Activated CD8-positive, alpha-beta memory T cell treated with anti-CD3 and anti-CD28 coated beads for 1 hour (primary cell): ENCODE measurements at places on chromosomes 5 and 9.

DNA sequence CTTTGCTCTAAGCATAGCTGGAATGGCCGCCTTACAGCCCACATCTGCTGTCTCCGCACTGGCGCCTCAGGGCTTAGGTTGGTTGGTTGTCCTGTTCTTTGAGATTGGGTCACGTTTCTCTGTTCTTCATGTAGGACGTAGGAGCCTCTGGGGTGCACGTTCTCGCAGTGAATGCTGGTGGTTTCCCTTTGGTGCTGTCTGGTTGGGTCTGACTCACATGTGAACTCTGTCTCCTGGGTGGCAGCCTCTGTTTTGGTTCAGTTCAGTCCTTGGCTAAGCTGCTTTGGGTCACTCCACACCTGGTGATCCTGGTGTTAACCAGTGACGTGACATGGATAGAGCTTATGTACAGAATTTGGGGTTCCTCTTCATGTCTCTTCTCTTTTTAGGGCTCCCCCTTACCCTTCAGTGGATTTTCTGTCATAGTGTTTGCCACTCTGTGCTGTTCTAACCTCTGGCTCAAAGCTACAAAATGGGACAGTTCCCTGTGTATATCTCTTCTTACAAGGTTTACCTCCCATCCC is 12.6 kb upstream of the LPCAT1 start:
- peak; percentile 35 for DNase-seq

- DNase-seq: no peak
Measured at GRCh38 chr9:125820100-125820804, 73.1 kb downstream of the PBX3 start.

- DNase-seq: no peak
Measured at GRCh38 chr9:79952401-79952800, 380.6 kb downstream of the TLE4 start.

DNA sequence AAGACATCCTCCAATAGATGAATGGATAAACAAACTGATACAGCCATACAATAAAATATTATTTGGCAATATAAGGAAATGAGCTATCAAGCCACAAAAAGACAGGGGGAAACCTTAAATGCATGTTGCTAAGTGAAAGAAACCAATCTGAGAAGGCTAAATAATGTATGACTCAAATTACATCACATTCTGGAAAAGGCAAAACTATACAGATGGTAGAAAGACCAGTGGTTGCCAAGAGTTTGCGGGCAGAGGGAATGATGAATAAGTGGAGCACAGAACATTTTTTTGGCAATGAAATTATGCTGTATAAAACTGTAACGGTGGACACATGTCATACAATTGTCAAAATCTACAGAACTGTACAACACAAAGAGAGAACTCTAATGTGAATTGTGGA is 63.3 kb downstream of the CSF2 start:
- no peak for DNase-seq

DNA sequence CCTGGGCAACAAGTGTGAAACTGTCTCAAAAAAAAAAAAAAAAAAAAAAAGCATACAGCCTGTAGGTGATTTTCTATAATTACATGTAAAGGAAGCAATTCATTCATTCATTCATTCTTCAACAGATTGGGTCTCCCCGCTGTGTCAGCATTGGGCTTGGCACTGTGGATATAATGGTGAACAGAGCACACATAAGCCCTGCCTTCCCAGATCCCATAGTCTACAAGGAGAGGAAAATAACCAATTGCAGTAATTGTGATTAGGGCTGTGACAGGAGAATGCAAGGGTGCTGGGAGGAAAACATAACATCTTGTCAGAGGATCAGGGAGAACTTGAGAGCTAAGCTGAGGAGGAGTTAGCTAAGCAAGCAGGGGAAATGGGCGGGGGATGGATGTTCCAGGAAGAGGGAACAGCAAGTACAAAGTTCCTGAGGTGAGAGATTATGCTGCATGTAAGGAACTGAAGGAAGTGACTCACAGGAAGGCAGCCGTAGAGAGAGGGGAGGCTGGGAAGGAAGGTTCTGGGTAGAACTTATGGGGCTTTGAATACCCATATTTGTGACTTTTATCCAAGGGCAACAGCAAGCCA is 24.0 kb upstream of the KLF9 start:
- DNase-seq: no peak

- DNase-seq: no peak
Measured at GRCh38 chr9:87119328-87119881, 172.1 kb upstream of the GAS1 start.

GRCh38 chr5:30839956-30840355 is 353.5 kb upstream of the CDH6 start:
- DNase-seq: no peak

DNA sequence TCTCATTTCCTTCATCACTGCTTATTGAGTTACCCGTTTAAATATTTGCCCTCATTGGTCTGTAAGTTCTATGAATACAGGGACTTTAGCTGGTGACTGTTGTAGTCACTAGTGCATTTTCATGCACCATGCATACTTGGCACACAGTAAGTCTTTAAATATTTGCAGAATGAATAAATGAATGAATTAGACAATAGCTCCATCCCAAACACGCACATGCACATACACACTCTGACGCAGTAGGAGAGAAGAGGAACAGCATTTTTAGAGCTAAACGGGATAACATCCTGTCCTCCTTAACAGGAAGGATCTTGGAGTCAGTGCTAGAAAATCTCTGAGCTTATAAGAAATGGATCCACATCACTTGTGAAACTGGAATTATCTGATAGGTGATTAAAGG is 447.7 kb downstream of the KIF4B start:
- DNase-seq: no peak

DNA sequence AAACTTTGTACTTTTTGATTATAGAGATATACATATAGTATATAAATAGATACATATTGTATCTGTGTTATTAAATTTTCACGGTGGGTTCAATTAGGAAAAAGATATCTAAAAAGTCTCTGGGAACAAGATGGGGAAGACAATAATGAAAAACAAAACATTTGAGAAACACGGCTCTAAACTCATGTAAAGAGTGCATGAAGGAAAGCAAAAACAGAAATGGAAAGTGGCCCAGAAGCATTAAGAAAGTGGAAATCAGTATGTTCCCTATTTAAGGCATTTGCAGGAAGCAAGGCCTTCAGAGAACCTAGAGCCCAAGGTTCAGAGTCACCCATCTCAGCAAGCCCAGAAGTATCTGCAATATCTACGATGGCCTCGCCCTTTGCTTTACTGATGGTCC is at the start of gene IFNA1:
Gene IFNA1, plus strand, starts transcription at position 301 of the 400 bp plus-strand sequence. Its CDS starts 69 bp downstream, at position 370.
- DNase-seq: no peak

GRCh38 chr5:16907270-16907669 is 28.8 kb downstream of the MYO10 start:
- DNase-seq: no peak

- DNase-seq: no peak
Measured at GRCh38 chr5:5183933-5184332, 43.8 kb downstream of the ADAMTS16 start.
